ENCODE measurements at places on chromosomes 6 and 20. TPM values are rescaled to one million over a fixed set of nuclear protein-coding genes. Genes with fewer than 3 reads are reported as not detected.
A peak's percentile ranks its signal among the peaks of the same experiment; 100 is the strongest.

DNA sequence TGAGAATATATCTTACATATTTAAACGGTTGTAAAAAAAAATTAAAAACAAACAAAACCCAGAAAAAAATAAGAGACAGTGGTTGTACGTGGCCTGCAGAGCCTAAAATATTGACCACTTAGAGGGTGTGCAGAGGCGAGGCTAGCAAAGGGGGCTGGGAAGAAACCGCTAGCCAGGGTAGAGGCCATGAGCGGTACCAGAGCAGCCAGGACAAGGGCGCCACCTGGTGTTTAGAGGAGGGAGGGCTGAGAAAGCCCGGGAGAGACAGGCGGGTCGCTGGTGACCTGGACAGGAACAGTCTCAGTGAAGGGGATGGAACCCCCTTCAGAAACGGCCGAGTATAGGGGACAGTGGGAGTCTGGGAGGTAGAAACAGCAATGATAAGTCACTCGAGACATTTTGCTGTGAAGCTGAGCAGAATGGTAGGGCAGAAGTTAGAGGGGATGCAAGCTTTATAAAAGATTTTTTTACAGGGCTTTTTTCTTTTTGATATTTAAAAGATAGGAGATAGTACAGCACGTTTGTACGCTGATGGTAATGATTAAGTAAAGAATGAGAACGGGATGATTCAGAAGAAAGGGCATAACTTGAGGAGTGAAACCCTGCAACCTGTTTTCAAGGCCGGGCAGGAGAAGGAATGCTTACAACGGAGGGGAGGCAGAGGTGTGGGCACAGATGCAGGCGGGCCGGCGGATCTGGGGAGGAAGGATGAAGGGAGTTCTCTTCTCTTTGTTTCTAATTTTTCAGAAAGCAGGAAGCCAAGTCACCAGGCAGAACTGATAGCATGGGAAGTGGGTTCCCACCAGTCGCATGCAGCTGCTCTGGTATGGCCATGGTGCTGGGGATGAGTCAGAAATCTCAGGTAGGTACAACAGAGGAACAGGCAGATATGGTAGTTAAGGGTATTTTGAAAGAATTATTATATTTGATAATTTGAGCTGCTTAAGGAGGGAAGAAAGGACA lies 76.2 kb downstream of the FAM229B start:
- DNase-seq: peak; percentile 57

DNA sequence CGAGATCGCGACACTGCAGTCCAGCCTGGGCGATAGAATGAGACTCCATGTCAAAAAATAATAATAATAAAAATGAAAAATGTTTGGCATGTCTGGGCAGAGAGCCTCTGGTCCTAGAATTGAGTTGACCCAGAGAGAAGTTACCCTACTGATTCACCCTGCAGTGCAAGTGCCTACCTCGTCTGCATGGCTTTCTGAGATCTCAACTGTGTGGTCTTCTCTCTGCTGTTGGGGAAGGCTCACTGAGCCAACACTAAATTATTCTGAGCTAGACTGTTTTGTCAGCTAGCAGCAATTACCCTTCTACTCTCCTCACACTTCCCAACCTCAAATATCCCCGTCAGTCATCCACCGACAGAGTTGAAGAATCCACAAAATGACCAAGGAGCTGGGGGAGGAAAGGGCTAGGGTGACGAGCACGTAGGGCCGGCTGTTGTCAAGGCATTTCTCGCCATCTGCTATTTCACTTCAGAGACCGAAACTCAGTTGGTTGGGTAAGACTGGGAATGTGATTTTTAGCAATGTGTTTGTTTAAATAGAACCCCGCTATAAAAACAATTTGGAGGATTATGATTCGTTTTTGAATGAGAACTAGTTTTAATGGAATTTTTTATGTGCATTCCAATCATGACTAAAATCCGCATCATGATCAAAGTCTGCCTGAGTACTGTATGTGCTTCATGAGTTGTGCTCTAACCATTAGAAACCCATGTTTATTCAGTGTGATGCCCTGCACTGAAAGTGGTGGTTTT lies 9.4 kb downstream of the MAS1 start:
- no peak for DNase-seq

- no peak for DNase-seq
These were observed 15.2 kb upstream of the GDAP1L1 start for GRCh38 chr20:44231713-44232468.

DNA sequence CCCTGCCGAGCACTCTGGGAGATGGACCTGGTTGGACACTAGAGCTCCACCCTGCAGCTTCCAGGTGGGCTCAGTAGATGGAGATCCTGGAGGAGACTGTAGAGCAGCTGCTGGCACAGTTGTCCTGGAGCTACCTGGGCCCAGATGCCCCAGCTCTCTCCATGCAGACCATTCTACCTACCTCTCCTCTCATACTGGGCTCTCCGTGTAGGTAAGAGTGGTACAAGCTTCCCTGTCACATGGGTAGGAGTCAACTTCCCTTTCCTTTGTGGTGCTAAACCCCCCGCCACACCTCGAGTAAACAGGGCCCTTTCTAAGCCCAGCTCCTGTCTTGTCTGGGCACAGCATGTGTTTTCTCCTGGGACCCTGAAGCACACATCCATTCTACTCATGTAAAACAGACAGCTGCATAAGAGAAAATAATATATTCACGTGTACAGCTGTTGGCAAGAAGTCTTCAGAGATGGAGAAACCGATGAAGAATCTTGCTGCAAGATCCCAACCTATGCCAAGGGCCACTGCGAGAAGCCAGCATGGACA lies 108.1 kb upstream of the DUSP22 start:
- DNase-seq: peak; percentile 30

DNA sequence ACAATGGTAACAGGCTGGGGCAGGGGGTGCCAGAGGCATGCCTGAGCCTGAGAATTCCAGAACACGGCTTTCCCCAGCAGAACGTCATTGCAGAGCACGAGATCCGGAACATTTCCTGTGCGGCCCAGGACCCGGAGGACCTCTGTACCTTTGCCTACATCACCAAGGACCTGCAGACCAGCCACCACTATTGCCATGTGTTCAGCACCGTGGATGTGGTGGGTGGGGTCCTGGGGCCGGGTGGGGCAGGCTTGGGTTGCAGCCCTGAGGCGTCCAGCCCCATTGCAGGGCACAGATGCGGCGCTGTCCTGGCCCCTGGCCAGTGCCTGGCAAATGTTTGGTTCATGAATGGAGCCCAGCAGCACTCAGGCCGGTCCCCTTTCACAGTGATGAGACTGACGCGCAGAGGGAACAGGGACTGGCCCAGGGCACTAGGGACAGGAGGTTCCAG lies 57.1 kb downstream of the TCP11 start:
- DNase-seq: no peak

GRCh38 chr20:25206548-25206947 lies 11.0 kb downstream of the ENTPD6 start:
- DNase-seq: no peak

DNA sequence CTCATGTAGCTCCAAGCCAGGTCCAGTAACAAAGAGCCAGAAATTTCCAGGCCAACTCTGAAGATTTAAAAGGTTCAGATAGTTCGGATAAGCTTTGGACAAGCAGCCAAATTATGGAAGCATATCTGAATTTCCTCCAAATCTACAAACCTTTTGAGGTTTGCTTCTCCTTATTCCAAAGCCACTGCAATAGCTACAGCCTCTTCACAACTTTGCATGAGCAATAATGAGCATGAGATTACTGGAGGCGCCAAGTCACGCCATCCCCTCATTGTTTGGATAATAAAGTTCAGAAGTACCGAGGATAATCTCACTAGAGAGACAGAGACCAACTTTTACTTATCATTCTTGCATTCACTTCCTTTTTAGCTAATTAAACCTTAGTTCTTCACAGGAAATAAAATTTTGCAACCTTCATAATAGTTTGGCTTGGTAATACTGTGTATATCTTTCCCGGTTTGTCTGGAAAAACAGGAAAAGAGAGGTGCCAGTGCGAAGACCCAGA lies 329.6 kb upstream of the RSPO3 start:
- no peak for DNase-seq

- DNase-seq: no peak
These were observed 7.1 kb downstream of the FNDC11 start for GRCh38 chr20:63560856-63561609.

DNA sequence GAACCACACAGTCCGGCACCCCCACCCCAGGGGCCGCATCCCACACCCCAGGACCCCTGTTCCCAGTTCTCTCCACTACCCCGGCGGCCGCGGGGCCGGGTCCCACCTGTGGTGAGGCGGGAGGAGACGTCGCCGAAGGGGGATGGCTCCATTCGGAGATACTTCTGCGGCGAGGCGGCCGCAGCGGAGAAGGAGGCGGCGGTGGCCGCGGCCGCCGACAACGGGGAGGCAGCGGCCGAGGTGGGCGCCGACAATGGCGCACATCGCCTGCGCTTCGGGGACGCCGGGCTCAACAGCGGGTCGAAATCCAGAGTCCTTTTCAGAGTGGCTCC lies 723 bp downstream of the AKIRIN2 start:
- DNase-seq: peak; percentile 12

DNA sequence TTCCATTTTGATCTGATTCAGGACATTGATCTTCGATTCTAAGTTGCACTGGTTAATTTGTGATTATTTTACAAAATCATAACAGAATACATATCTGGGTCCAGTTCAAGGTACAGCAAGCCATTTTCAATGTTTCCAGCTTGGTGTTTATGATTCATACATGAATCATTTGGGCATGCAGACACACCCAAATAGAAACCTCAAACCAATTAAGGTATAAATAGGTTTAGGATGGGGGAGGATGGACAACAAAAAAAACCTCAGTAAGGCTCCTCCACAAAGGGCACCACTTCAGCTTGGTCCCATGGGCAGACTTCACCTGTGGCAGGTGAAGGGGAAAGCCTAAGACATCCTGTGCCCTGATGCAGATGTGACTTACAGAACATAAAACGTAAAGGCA lies 192.7 kb downstream of the KHDC1L start:
- DNase-seq: no peak

GRCh38 chr6:104182811-104183210 lies 676.9 kb downstream of the HACE1 start:
- DNase-seq: no peak

DNA sequence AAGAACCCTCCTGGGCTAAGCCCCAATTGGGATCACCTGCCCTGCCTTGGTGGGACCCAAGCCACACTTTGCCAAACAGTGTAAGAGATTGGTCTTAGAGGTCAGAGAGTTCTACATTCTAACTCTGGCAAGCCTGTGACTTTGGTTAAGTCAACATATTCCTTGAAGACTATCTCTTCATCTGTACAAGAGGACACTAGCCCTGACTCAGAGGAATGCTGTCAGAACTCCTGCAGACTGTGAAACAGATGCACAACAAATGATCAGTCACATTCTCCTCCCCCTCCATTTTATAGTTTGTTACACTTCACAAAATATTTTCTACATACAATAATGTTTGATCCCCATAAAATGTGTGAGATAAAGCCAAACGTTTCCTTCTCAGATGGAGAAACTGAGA lies 91.7 kb upstream of the EPB41L1 start:
- no peak for DNase-seq

GRCh38 chr6:163335056-163335455 lies 79.5 kb upstream of the QKI start:
- no peak for DNase-seq

DNA sequence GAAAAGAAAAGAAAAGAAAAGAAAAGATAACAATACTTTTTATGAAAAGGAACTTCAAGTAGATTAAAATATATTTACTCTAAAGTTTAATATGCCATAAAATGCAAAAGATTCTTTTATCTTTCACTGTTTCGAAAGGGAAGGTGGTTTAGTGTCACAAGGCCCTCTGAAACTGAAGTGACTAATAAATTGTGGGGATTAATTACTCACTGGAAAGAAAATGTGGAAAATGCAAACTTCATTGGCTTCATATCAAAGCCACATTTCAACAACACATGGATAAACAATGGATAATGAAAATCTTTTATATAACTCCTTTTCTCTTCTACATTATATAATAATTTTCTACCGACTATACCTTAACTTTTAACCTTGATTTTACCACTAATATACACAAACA lies 320.5 kb upstream of the RSPO3 start:
- DNase-seq: no peak

DNA sequence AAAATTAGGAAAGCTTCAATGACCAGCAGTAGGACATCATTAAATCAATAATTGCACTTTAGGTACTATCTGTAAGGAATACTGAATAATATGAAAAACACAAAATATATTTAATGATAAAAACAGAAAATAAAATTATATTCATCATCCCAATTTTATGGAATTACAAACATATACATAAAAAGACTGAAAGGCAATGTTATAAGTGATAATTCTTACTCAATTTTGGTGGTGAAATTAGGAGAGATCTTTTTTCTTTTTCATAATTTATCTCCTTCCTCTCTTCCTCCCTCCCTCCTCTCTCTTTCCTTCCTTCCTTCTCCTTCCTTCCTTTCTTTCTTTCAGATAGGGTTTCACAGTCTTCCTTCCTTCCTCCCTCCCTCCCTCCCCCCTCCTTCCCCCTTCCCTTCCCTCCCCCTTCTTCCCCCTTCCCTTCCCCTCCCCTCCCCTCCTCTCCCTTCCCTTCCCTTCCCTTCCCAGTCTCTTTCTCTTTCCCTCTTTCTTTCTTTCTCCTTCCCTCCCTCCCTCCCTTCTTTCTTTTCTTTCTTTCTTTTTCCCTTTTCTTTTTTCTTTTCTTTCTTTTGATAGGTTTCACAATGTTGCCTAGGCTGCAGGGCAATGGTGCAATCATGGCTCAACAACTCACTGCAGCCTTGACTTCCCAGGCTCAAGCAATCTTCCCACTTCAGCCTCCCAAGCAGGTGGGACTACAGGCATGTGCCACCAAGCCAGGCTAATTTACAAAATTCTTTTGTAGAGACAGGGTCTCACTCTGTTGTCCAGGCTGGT lies 36.8 kb downstream of the RSPH3 start:
- DNase-seq: no peak

DNA sequence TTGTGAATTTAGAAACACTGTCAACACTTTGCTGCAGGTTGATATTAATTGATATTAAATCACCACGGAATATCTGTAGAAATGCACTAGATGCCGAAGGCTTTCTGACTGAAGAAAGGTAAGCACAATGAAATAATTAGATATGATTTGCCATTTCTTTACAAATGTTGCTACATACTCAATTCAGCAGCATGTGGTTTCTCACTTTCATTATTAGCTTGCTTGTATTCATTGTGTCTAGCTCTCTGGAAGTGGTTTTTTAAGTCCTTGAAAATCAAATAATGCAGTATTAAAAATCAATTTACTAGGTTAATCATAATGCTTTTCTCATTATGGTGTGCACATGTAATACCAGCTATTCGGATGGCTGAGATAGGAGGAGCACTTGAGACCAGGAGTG lies 231.3 kb upstream of the MARCKS start:
- DNase-seq: no peak

- DNase-seq: no peak
These were observed 523 bp downstream of the MRPS10 start for GRCh38 chr6:42217157-42217518.

The SRMS gene
- not detected for polyA plus RNA-seq

The C20orf202 gene
- polyA plus RNA-seq: 0.41 TPM

The CASS4 gene
- 0.20 TPM for polyA plus RNA-seq

The EYS gene
- polyA plus RNA-seq: 0.11 TPM

The LHFPL5 gene
- not detected for polyA plus RNA-seq

The TULP1 gene
- polyA plus RNA-seq: not detected

The ID4 gene
- polyA plus RNA-seq: not detected

The BMP7 gene
- polyA plus RNA-seq: not detected

The SSTR4 gene
- not detected for polyA plus RNA-seq

The OTOR gene
- polyA plus RNA-seq: not detected
